ENCODE measurements at places on chromosomes 6 and 20.

GRCh38 chr6:105374010-105374420 is 28.9 kb downstream of the PREP start:
- DNase-seq = no peak

- no peak for DNase-seq
These were observed 646.7 kb upstream of the PTCHD4 start for GRCh38 chr6:48757661-48758060.

DNA sequence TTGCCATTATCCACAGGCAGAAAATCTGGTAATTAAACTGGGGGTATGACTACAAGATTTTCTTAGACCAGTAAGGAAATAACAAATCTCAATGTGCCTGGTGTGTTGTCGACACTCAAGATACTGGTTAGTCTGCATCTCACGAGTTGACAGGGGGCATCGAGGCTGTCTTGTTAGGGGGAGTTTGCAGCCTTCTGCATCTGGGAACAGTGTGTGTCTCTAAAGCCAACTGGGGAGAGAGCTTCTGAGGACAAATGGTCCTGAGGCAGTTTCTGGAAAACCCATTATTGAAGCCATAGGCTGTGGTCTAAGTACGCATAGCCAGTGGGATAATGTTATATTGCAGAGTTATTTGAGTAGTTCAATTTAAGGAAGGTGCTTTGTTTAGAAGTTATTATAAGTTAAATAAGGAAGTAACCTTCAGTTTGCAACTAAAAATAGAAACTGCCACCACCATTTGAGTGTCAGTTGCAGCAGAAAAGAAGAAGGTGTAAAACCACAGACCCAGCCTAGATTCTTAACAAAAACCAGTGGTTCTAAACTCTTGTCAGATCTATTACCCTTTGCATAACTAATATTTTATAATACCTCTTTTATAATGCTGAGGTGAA is 15.4 kb upstream of the MAPK13 start:
- no peak for DNase-seq

- no peak for DNase-seq
These were observed 972.7 kb downstream of the KIF16B start for GRCh38 chr20:15600565-15600964.

- no peak for DNase-seq
These were observed 614.9 kb downstream of the DOK5 start for GRCh38 chr20:55090286-55090685.

DNA sequence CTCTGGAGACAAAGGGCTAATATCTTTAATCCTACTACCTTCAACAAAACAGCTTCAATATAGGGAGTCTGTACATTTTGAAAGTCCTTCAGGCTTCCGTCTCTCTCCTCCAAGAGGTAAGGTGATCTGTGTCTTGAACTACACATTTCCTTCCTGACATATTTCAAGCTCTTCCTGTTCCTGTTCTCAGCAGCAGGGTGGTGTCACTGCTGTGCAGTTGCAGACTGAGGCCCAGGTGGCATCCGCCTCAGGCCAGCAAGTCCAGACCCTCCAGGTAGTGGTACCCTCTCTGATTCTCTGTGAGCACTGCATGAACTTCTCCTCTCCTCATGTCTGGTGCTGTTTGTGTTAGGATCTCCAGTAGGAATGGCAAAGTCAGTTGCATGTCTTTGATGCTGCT is 7.8 kb downstream of the NFYA start:
- DNase-seq = no peak

DNA sequence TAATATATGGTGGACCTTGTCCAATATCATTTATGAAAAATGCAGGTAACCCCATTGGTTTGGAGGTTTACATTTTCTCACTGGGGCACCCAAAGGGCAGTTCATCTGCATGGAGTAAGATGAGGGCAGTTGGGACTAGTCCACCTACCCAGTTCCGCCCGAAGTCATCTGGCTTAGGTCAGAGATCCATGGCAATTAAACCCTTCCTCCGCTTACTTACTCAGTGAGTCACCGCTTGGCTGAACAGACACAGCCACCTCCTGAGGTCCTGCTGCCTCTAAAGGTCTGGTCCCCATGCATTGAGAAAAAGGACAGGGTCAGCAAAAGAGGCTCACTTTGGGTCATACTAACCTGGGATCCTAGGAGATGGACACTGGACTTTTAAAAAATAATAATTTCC is 102.9 kb upstream of the PRL start:
- no peak for DNase-seq

- DNase-seq = no peak
These were observed 44.4 kb downstream of the DSTN start for GRCh38 chr20:17614176-17614811.

GRCh38 chr20:60036746-60037499 is 78.7 kb downstream of the CDH26 start:
- DNase-seq = no peak

DNA sequence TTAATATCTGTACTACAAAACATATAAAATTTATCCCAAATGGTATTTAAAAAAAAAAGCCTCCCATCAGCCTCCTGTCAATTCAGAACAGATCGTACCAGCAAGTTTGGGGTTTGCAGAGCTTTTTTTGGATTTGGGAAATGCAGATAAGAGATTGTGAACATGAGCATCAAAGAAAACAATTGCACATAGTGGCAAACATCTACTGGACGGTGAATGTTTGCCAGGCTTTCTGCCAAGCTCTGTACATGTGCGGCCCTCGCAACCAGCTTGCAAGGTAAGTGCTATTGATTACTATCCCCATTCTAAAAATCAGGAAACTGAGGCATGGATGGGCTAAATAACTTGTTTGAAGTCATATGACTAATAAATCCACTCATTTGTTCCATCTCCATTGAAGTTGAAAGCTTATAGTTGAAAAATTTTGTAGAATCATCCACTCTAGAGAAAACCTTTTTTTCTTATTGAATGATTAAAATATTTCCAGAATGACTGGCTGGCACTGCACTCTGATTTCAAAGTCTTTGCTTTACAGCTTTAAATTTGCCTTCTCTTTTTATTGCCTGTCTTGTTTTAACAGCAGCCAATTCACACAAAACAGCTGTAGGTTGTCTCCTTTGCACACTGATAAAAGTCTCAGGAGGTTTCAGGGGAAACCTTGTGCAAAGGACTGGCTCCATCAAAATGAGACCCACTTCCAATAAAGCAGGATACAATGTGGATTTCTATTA is 37.4 kb upstream of the SIRT5 start:
- DNase-seq = no peak

GRCh38 chr6:25100288-25100687 is 164.5 kb upstream of the RIPOR2 start:
- DNase-seq = no peak

GRCh38 chr20:38877483-38877882 is 48.7 kb upstream of the FAM83D start:
- DNase-seq = no peak

GRCh38 chr6:53330137-53330536 is 18.6 kb downstream of the ELOVL5 start:
- DNase-seq = no peak

GRCh38 chr6:147434516-147434915 is 74.0 kb upstream of the SAMD5 start:
- no peak for DNase-seq

DNA sequence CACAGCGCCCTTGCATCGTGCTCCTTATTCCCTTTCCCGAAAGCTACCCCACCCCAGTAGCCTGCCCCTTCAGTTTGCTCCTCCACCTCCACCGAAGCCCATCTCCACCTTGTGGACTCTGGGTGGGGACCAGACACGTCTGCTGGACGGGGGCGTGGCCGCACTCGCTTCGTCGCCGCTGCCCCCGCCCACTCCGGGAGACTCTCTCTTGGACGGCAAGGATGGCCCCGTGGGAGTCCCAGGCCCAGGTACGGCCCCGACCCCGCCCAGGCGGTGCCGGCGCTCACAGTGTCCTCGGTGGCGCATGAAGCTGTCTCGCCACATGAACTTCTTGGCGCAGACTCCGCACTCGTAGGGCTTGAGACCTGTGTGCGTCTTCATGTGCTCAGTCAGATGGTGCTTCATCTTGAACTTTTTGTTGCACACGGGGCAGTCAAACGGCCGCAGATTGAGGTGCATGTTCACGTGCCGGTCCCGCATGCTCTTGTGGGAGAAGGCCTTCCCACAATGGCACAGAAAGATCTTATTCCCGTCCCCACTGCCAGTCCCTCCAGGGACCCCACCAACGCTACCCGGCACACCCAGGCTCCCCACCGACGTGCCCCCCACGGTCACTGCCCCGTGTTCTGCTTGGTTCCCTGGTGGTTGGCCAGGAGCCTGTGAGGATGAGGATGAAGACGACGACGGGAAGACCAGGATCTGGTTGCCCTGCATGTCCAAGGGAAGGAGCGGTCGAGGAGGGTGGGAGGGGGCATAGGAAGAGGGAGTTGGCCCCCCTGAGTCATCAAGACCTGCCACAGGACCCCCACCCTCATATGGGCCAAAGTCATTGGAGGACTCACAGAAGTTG is 1.3 kb upstream of the TAPBP start:
- DNase-seq = no peak

DNA sequence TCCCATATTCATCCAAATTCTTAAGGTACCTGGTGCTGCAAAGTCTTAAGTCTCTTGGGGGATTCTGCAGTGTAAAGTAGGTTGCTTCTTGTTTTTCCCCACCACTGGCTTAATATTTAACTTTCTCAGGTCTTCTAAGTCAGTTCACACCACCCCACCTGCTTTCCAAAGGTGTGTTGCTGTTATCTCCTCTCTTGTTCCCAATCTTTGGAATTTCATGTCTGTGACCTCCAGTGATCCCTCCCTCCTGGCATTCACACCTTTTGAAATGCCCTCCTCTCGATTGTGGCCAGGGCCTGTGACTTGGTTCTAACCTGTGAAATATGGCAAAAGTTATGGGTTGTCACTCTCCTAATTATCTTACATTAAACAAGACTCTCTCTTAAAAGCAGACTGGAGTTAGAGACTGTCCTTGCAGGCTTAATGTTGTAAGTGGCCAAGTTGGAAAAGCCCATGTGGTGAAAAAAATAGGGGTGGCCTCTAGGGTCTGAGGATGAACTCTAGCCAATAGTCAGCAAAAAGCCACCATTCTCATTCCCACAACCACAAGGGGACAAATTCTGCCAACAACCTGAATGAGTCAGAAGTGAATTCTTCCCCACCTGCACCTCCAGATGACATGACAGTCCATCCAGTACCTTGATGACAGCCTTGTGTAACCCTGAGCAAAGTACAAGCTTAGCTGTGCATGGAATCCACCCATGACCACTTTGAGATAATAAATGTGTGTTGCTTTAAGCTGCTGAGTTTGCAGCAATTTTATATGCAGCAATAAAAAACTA is 45.1 kb downstream of the ADGRF1 start:
- DNase-seq = no peak

GRCh38 chr20:33298391-33298790 is 15.4 kb downstream of the BPIFB1 start:
- DNase-seq = no peak

DNA sequence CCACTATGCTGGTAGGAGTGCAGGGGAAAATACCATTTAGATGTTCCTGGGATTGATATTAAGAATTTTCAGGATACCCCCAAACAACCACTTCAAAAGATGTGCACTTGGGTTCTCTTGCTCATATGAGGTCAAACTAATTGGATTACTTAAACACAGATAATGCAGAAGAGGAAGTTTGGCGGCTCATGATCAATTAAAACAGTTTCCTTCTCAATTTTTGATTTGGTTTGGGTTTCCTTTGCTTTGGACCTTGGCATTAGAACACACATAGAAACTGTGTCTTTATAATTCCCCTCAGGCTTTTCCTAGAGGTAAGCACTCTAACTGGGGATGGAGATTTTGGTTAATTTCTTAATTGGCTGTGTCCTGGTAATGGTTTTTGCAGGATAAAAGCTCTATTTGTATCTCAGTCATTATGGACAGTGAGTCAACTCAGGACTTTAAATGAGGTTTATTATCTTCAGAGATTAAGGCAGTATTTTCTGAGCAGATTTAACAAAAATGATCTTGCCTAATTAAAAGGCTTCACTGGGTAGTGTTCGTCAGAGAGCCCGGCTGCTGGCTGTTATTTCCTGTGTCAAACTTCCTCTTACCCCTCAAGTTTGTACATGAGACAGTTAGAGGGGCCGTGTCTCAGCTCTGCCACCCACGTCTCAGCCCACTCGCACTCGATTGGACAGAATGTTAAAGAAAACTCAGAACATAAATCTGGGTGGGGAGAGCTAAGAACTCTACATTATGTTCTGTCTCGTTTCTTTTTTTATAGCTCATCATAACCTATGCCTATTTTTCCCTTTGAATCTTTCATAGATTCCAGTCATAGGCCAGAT is 50.3 kb upstream of the PREP start:
- DNase-seq = no peak

- DNase-seq = no peak
These were observed 12.4 kb upstream of the DEFB118 start for GRCh38 chr20:31355981-31356380.

- no peak for DNase-seq
These were observed 15.8 kb downstream of the SPTLC3 start for GRCh38 chr20:13024596-13024995.

GRCh38 chr20:13029687-13030375 is 21.1 kb downstream of the SPTLC3 start:
- no peak for DNase-seq

DNA sequence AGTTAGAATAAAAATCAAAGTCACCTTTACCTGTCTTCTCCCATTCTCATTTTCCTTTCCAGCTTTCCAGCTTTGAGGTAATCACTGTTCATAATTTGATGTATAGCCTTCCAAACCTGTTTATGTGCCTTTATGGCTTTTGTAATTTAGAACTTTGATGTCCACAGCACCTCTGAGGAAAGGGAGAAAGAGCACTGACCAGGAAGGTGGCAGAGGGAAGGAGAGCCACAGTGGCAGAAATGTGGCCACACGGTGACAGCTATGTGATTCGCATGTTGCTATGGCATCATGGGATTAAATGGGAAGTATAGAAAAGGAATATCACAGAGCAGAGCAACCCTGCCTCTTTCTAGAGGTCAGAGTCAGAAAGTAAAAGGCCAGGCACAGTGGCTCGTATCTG is 51.7 kb upstream of the PLCG1 start:
- DNase-seq = no peak

All from D721Med (cell line).